ENCODE measurements at places on chromosomes 4 and X.

DNA sequence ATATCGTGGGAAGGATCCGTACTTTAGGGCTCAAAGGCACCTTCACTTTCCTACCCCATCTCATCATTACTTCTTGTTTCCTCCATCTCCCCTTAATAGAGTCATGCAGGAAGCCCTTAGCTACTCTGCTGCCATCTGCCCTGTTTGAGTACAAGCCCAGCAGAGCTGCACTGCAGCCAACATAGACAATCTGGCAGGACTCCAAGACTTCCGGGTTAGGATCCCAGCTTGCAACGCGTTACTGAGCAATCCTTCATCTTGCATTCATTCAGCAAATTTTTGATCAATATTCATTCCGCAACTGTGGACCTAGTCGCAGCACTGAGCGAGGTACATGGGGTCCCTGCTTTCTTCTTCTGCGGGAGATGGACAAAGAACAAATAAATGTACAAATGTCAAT, 344.9 kb downstream of the BCOR start:
- DNase-seq = no peak

GRCh38 chrX:44619039-44619438, 76.4 kb upstream of the FUNDC1 start:
- DNase-seq = no peak

- no peak for DNase-seq
Measured at GRCh38 chrX:23900220-23900797, 7.4 kb downstream of the APOO start.

DNA sequence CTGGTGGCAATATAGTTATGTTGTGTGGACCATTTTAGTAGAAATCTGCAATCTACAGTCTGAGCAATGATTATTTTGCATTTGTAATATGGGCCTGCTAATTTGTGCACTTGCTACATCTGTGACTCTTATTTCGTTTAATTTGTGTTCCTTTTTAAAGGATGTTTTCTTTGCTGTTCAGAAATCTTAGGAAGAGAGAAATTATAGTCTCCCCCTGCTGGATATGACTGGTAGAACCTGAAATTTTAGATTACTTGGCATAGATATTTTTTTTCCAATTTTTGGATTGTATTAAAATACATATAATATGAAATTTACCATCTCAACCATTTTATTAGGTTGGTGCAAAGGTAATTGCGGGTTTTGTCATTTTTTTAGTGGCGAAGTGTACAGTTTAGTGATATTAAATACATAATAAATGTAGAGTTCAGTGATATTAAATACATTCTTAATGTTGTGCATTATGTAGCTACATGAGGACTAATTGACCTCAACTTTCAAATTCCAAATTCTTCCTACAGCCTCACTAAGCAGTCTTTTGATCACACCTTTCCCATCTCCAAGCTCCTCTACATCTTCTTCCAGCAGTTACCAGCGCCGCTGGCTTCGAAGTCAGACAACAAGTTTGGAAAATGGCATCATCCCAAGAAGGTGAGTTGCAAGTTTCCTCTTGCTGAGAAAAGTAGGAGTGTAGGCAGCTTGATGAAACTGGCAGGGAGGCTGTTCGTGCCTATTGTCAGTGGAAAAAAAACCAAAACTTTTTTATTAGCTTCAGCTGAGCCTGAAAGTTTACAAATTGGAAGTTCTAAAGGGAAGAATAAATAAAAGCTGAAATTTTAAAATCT, 82.2 kb downstream of the FNIP2 start:
- no peak for DNase-seq

DNA sequence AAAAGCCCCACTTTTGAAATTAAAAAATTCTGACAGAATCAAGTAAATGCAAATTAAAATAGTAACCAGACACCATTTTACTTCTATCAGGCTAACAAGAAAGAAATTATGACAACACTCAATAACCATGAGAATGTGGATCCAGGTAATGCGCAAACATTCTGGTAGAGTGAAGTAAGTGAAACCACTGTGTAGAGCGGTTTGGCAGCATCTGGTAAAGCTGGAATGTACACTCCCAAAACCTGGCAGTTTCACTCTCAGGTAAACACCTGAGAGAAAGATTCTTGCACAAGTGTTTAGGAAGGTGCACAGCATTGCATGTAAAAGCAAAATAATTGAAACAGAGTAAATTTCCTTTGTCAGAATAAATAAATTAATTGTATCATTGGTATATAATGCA, 81.8 kb downstream of the TRIML1 start:
- no peak for DNase-seq

- DNase-seq = no peak
Measured at GRCh38 chrX:97290199-97290598, 406.5 kb downstream of the RPA4 start.

DNA sequence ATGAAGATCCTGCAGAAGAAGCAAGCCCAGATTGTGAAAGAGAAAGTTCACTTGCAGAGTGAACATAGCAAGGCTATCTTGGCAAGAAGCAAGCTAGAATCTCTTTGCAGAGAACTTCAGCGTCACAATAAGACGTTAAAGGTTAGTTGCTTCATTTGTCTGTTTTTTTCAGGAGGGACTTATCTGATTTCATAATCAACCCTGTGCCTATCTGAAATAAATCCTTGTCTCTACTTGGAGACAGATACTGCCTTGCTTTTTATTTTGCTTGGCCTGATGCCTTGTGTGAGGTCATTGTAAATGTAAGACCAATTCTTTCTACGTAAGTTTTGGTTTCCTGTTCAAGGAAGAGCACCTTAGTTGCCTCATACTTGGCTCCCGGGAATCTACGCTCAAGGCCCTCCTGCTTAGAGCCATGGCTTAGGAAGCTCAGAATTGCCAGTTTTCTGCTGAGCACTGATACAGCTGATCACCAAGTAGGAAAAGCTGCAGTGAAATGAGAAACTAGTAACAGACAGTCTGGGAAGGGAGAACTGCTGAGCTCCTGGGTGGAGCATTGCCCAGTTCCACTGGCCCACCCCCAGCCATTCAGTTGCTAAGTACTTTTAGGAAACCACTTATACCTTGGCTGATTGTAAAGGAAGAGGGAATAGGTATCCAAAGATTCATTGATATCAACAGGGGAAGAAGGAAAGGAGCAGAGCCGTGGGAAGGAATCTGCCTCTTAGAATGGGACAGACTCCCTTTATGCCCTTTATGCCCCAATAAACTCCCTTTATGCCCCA, 41.8 kb downstream of the RBBP7 start:
- DNase-seq = no peak

DNA sequence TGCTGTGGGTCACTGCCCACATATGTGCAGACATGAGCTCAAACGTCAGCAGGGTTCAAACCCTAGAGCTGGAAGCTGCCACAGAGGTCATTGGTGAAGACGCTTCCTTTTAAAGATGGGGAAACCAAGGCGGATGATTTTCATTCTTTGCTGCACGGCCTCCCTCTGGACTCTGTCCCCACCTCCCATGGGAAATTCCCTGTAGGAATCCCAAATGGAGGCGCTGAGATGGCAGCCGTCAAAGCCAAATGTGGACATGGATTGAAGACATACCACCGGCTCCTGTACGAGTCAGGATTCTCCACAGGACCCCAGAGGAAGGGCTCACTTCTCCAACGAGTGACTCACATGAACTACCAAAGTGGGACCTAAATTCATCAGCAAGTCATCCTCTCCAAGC, 286.4 kb downstream of the CRLF2 start:
- DNase-seq = no peak

GRCh38 chrX:83108278-83108677, 399.8 kb upstream of the POU3F4 start:
- DNase-seq = no peak

DNA sequence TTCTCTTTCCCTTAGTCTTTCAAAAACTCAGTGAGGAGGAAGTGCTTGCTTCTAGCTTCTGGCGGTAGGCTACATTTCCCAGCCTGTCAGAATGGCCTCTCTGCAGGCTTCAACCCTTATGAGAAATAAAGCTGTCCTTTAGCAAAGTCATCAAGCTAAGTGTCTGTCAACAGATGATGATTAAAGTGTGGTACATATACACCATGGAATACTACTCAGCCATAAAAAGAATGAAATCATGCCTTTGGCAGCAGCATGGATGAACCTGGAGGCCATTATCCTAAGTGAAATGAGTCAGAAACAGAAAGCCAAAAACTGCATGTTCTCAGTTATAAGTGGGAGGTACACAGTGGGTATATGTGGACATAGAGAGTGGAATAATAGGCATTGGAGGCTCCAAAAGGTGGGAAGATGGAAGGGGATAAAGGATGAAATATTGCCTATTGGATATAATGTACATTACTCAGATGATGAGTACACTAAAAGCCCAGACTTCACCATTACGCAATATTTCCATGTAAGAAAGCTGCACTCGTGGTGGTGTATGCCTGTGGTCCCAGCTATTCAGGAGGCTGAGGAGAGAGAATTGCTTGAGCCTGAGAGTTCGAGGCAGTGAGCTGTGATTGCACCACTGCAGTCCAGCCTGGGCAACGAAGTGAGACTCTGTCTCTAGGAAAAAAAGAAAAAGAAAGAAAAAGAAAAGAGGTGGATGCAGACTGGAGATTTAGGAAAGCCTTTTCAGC, 7.9 kb downstream of the TRIM2 start:
- no peak for DNase-seq

- DNase-seq = no peak
Measured at GRCh38 chr4:64248186-64248585, 161.1 kb downstream of the TECRL start.

- no peak for DNase-seq
Measured at GRCh38 chr4:98383431-98384106, 122.4 kb downstream of the RAP1GDS1 start.

GRCh38 chrX:98398542-98398941, 1514.8 kb downstream of the RPA4 start:
- DNase-seq = no peak

DNA sequence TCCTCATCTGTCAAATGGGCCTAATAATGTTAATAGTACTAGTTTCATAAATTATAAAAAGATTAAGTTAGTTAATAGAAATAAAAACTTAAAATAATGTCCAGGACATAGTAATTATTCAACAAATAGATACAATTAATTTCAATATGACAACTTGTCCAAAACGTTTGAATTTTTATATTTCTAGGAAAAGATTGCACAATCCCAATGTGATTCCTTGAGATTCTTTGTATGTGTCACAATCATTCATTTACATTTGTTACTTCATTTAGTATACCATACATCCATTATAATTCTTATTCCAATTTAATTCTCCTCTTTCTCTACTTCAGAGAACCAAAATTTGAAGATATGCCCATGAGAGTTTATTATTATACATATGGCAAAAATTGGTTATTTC, 554.2 kb downstream of the GABRG1 start:
- no peak for DNase-seq

GRCh38 chr4:172009446-172010230, 196.4 kb downstream of the GALNTL6 start:
- no peak for DNase-seq

DNA sequence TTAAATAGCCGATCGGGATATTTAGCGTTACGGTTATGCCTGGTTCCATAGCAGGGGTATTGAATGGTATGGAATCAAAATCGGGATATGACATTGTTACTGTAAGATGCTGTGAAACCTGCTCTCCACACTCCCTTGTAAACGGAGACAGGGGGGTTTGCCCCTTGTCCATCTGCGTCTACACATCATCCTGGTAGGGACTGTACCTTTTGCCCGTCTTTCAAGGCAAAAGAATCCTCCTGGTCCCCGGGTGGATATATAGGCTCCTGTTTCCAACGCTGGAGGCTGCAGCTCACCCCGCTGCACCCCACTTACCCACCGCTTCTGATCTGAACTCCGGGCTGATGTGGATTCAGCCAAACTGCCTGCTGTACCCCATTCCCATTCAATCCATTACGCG, 189.1 kb downstream of the SHOX start:
- DNase-seq = no peak

GRCh38 chr4:36773467-36773866, 471.1 kb upstream of the NWD2 start:
- DNase-seq = no peak

GRCh38 chrX:120763269-120763668, 112.4 kb downstream of the CT47B1 start:
- no peak for DNase-seq

GRCh38 chrX:68584221-68584620, 63.2 kb upstream of the STARD8 start:
- DNase-seq = no peak

DNA sequence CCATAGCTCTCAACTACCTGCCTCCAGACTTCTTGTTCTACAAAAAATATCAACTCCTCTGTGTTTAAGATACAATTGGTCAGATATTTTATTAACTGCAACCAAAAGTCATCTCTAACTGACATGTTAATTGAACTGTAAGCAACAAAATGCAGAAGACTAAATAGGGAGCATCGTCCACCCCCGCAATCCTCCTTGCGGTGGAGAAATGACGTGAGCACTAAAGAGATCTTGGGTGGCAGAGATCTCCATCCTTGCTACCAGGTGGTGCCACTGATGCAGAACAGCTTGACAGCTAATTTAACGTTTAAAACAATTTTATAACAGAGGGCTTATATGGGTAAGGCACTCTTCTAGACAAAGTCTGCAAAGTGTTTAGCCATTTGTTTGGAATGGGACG, 164.4 kb upstream of the FTHL17 start:
- DNase-seq = no peak

DNA sequence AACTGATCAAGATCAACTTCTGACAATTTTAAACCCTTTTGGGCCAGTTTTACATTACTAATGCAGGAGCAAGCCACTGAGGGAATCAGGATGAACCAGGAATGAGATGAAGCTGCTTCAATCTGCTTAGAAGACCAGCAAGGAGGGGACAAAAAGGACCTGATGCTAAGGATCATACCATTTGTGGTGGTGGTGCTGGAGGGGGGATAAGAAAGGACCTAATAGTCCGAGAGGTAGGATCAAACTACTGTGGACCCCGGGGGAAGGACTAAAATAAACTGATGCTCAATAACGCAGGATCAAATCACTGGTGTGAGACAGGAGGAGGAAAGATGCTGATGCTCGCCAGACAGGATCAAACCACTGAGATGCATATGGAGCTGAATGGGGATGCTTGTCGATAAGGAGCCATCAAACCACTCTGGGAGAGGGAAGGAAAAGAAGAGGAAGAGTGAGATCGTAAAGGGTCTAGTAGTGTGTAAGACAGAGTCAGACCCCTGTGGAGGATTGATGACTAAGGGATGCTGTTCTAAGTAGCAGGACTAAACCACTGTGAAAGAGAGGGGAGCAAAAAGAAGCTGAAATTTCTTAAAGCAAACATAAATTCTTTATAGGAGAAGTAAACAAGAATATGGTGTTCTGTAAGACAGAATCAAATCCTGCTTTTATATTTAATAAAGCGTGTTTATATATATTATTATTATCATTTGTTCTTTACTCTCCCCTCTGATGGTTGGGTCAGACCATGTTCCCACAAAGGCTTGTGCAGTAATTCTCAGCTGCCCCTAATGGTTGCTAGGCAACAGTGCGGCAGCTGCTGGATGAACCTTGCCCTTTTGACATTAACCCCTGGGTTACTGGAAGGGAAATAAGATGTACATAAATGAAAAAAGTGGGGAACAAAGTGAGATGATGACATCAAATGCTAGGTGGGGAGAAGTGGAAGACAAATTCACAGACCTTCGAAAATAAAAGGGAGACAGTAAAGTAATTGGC, 432.5 kb upstream of the FGF16 start:
- peak; percentile 40 for DNase-seq

- no peak for DNase-seq
Measured at GRCh38 chr4:185370268-185370949, 25.3 kb downstream of the LRP2BP start.

All from nephron progenitor cell (in vitro differentiated cells).